Lung (tissue), 17 donors: ENCODE measurements at places on chromosomes 1 and 21. TPM values are rescaled to one million over a fixed set of nuclear protein-coding genes. Genes with fewer than 3 reads are reported as not detected.

The PADI1 gene
- not detected for total RNA-seq

The CSMD2 gene
- total RNA-seq: 1.2 TPM

The DYRK3 gene
- 13.0 TPM for total RNA-seq

The BTBD19 gene
- 7.0 TPM for total RNA-seq

DNA sequence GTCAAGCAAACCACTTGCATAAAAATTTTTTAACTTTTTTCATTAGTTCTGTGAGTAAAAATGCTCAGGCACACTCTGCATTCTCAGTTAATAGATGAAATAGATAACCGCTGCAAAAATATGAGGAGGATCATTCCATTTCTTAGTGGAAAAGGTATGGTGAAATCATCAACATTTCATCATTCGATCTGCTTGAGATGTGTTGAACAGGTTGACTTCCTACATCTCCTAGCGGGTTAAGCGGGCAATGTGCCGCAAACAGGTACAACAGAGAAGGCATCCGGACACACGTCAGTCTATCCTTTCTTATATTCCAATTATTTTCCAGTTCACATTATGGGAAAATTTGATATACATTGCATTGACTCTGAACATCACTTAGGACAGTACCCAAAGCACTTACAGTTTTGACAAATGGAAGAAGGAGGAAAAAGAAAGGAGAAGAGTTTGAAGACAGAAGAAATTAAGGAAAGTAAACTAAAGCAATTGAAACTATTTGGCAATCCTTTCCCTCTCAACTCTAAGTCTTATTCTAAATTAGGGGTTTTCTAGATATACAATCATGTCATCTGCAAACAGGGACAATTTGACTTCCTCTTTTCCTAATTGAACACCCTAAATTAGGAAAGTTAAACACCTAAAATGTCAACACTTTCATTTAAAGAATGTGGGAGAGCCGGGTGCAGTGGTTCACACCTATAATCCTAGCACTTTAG lies 33.5 kb downstream of the NIBAN1 start:
- no peak for DNase-seq

GRCh38 chr1:5885471-5886139 lies 106.6 kb downstream of the NPHP4 start:
- no peak for DNase-seq

GRCh38 chr1:67376381-67376780 lies 53.8 kb downstream of the SERBP1 start:
- no peak for DNase-seq

- no peak for DNase-seq
Observed at GRCh38 chr1:2379733-2380404, 11.5 kb downstream of the MORN1 start.

GRCh38 chr1:15332952-15333715 lies 76.6 kb upstream of the EFHD2 start:
- DNase-seq: no peak

- DNase-seq: peak; percentile 38
Observed at GRCh38 chr1:183674339-183674738, 21.2 kb upstream of the APOBEC4 start.

GRCh38 chr21:45504021-45504515 lies 38.2 kb downstream of the SLC19A1 start:
- DNase-seq: no peak

- no peak for DNase-seq
Observed at GRCh38 chr1:71835442-71835813, 446.9 kb downstream of the NEGR1 start.

DNA sequence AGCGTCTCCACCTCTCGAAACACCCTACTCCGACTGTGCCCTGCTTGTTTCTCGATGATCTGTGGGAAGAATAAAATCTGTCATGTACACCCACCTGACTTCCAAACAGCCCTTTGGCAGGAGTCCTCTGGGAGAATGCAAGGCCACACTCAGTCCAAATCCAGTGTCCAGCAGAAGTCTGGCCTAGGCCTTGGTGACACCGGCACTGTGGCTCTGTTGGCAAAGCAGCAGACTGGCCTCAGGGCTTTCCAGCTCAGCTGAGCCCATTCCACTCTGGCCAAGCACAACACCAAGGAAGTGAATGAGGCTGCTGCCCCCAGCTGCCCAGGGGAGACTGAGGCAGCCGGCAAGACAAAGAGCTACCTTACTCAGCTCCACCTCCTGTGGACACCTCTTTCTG lies 25.1 kb upstream of the KNCN start:
- DNase-seq: no peak

GRCh38 chr1:167648978-167649744 lies 19.1 kb downstream of the RCSD1 start:
- DNase-seq: peak; percentile 34
